AG04450 (cell line): ENCODE measurements at places on chromosomes 5 and 9.
A peak's percentile ranks its signal among the peaks of the same experiment; 100 is the strongest.

DNA sequence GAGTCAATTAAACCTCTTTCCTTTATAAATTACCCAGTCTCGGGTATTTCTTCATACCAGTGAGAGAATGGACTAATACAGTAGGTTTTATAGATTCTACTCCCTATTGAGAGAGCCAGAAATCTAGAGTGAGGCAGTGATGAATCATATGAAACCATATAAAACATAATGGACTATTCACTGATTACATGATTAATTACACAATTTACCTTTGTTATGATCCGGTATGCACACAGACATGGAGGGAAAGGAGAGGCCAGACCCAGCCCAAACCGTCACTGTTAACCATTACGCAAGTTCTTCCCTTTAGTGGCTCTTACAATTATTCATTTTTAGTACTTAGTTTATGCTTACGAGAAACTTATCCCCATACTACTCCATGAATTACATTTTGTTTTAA is 205.0 kb downstream of the DNAH5 start:
- no peak for DNase-seq

DNA sequence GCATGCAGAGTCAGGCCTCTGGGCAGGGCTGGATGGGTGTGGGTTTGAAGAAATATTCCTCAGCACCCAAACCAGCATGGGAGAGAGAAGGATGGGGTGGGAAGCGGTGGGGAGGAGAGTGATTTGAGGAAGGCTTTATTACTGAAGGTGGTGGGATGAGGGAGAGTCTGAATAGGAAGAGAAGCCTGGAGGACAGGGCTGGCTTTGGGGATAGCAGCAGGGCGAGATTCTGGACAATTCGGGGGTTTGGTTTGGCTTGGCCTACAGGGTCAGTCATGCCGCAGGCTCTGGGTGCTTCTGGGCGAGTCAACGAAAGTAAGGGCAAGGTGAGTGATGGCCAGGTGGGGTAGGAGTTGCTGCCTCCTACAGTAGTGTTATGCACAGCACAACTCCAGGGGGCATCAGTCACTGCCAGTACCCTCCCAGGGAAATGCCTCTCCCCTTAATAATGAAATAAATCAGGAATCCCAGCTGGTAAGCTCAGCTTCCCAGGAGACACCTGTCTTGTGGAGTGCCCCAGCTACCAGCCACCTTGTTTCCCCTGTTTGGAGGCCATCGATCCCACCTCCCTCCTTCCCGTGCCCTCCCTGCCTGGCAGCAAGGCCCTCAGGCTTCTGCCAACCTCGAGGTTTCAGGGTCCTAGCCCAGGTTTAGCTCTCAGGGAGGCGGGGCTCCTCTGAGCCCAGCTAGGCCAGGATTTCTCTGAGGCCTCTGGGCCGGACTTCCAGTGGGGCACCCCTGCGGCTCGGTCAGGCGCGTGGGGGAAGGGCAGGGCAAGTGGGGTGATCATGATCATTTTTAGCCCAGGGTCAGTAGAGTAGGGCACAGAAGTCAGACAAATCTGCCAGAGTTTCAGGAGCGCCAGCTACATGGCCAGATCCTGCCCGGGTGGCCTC is 741 bp upstream of the NKX2-5 start:
- DNase-seq = no peak

DNA sequence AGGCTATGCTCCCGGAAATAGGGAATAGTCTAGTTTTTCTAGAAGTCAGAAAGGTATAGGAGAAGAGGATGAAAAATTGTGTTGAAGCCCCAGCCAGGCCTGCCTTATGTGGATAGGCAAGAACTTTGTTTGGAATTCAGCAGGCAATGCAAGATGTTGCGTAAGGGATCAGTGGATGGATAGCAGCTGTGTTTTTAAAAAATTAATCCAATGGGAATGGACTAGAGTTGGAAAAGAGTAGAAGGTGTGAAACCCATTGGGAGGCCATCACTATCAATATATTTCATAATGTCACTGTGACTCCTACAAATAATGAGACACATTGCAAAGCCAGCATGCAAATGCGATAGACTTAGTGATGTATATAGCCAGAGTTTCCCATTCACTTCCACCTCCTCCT is 281.9 kb downstream of the MARCHF11 start:
- DNase-seq = peak; percentile 20

GRCh38 chr9:19113964-19114679 is 11.4 kb upstream of the HAUS6 start:
- DNase-seq = no peak

- DNase-seq = no peak
Observed at GRCh38 chr5:159324986-159325385, 5.3 kb downstream of the IL12B start.

DNA sequence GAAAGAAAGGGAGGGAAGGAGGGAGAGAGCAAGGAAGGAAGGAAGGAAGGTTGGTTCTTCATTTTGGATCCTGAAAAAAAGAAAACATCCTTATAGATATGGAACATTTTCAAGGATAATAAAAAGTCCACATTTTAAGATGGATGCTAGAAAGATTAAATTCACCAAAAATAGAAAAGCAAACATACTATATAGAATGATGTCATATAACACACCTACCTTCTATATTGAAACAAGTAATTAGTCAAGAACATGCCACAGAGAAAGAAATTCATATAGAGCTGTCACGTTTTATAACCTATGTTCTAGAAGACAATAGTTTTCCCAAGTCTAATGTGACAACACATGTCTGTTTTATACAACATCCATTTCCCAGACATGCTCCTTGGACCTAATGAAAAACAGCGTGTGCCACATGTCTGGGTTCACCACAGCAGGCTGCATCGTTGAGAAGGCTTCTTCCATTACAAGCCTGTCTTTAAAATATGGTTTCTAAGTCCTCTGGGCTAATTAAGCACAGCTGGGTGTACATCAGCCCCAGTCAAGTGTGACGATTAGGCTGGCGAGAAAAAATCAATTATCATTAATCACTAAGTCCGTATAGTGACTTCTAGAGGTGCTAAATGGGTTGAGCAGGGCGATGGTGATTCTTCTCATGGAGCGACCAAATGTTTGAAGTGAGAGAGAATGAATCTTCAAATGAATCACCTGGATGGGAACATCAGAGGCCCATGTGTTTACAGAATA is 301.8 kb downstream of the TLE1 start:
- no peak for DNase-seq

DNA sequence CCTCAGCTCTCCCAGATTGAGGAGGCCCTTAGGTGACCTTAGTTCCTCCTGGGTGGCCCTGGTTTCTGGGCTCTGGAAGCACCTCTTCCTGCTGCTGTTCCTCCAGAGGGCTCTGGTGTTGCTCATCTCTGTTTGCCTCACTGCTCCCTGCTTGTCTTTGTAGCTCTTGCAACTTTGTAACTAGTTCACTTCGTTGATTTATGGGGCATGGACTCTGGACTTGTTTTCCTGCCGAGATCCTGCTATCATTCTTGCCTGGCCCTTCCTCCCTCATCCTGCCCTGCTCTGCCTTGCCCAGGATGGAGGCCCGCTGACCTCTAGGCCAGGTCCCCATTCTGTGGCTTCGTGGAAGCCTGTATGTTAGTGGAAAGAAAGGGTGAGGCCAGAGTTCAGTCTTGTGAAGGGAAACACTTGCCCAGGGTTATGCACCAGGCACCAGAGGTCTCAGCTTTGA is 169.3 kb downstream of the MACROH2A1 start:
- DNase-seq = no peak

DNA sequence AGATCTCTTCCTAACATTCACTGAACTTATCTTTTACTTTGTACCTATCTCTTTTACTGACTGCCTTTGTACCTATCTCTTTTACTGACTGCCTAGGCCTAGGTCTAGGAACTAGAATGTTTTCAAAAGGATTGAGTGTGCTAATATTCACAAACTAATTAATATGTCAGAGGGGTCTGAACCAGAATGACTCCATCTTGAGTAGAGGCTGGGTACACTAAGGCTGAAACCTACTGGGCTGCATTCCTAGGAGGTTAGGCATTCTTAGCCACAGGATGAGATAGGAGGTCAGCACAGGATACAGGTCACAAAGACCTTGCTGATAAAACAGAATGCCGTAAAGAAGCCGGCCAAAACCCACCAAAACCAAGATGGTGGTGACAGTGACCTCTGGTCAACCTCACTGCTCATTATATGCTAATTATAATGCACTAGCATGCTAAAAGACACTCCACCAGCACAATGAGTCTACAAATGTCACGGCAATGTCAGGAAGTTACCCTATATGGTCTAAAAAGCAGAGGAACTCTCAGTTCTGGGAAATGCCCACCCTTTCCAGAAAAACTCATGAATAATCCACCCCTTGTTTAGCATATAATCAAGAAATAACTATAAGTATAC is 2.5 kb upstream of the RHOBTB3 start:
- DNase-seq = no peak

DNA sequence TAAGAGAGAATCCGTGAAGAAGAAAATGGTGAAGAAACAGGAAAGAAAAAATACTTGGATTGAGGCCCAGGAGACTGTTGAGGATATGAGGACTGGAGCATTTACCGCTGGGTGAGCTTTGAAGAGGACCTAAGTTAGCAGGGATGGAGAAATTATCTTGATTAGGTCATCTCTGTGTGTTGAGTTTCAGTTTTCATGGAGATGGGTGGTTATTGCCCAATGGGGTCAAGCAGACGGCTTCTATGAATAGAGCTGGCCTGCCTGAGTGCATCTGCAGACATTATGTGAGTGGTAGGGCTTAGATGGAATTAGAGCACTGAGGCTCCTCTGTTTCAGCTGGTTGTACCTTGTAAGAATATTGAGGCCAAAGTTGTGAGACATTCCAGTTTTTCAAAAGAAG is 245.4 kb upstream of the FBXL7 start:
- no peak for DNase-seq

DNA sequence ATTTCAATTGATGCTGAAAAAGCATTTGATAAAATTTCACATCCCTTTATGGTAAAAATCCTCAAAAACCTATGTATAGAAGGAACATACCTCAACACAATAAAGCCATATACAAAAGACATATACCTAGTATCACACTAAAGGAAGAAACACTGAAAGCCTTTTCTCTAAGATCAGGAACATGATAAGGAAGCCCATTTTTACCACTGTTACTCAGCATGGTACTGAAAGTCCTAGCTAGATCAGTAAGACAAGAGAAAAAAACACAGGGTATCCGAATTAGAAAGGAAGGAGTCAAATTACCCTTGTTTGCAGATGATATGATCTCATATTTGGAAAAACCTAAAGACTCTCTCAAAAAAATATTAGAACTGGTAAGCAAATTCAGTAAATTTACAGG is 350.2 kb upstream of the PDE4D start:
- no peak for DNase-seq

- DNase-seq = no peak
Observed at GRCh38 chr5:172722327-172722815, 48.6 kb downstream of the DUSP1 start.

DNA sequence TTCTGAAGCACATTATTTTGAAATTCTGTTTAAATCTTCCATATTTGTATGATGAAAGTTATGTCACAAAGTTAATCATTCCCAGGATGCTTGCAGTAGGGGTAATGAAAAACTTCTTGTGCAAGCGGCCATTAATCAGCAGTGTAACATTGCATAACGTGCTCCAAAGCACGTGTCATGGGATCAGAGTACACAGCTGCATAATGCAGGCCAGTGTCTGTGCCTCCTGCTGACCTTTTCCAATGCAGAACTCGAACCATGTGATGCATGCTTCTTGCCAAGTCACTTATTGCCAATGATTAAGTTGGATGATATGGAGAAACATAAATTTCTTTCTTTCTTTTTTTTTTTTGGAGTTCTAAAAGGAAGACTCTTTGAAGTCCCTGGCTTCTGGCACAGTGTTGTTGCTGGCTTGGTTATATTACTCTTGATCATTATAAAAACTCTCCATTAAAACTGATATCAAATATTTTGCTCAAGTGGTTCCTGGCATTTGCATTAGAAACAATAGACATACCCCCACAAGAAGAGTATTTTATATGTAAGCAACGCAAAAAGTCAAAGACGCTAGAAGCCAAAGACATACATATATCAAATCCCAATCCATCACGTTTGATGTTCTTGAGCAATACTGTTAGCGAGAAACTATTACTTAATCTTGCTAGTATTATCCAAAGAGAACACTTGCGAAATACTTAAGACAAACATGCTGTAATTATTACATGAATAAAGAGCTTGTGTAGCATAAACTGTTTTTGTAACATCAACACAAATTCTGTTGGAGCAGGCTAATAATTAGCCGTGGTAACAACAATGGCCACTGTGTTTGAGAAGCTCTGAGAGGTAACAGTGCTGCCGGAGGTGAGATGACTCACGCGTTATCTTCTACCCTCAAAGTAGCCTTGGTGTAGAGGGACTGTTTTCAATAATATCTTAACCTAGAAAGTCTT is 164.2 kb downstream of the AUH start:
- DNase-seq = peak; percentile 94

DNA sequence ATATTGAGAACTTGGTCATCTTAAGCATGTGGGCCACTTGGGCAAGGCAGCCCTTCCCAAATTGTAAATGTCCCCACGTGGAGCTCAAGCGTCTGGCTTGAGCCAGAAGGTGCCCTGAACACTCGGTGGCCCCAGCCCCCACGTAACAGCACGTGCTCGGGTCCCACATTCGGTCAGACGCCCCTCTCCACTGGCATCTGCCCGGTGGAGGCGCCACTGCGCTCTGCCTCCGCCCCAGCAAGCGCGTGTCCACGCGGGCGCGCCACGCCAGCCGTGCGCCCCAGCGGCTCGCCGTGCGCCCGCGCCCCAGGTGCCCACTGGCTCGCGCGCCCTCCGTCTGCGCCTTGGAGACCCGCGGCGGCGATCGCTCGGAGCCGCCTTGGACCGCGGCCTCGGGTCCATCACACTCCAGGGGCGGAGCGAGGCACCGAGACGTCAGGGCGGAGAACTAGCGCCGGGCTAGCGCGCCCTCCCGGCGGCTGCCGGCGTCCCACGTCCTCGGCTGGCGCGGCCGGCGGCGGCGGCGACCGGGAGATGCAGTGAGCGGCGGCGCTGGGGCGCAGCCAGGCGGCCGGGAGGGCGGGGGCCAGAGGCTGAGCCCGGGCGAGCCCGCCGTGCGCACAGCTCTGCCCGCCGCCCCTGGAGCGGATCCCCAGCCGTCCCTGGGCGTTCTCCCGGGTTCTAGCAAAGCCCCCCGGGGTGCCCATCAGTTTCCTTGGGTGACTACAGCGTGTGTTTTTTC is at the start of gene PALM2AKAP2:
Gene PALM2AKAP2 (plus strand): TSS at position 488 of the 742 bp plus-strand sequence. CDS start 291 bp downstream, outside the sequence.
- DNase-seq = no peak

DNA sequence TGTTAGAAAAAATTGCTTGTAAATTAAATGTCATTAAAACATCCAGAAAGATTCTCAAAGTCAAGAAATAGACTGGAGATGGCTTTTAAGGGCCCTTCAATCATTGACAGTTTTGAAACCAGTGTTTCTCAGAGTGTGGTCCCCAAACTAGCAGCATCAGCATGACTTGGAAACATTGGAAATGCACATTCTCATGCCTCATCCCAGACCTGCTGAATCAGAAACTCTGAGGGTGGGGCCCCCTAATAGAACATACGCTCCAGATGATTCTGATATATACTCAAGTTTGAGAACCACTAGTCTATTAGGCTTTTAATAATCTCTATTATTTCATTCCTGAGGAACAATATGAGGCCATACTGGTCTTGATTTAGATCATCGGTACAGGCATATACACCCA is 181.6 kb downstream of the SMARCA2 start:
- no peak for DNase-seq
